SK-N-SH (cell line): ENCODE measurements at places on chromosomes 2 and 18. TPM values are rescaled to one million over a fixed set of nuclear protein-coding genes. Genes with fewer than 3 reads are reported as not detected.

ZSCAN30 gene
- polyA plus RNA-seq: 5.9 and 7.0 TPM in 2 replicates

GPR39 gene
- polyA plus RNA-seq: 2.1 and 2.3 TPM in 2 replicates

CREG2 gene
- polyA plus RNA-seq: 1.1 and 1.4 TPM in 2 replicates

SCYGR4 gene
- polyA plus RNA-seq: not detected in 2 replicates

CCDC178 gene
- not detected in 2 replicates for polyA plus RNA-seq

KCNE4 gene
- polyA plus RNA-seq: 0.19 and 0.20 TPM in 2 replicates

HOXD1 gene
- polyA plus RNA-seq: not detected in 2 replicates

DNA sequence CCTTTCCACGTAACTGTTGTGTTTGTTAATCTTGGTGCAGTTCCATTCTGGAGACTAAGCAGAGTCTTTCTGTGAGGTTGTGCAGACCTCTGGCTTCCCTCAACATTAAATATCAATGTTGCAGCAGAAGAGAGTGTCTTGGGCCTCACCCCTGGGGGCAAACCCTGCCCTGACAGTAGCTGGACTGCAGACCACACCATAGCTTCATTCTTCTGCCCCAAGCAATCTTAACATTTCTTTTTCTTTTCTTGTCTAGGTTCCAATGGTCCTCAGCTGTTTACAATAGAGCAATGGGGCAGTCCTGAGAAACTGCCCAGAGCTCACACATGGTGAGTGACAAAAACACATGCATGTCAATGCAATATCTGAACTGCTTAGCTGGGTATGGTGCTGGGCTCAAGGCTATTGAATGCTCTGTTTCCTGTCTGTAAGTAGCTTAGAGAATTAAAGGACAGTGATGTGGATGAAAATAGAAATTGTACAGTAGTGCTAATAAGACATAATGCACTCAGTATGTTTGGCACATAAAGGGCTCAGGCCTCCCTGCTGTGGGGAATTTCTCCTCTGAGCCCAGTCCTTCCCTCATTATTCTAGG lies 237.6 kb downstream of the ALPK2 start:
- no peak overlapping the region for H3K27ac ChIP-seq
- H3K4me3 ChIP-seq: no peak overlapping the region
- peaks cover 2% of the 10 kb centered on the region; the same call in 1 of the 2 replicates for H3K36me3 ChIP-seq
- peak; percentile 34 for DNase-seq
- no peaks in the 10 kb centered on the region for H3K4me1 ChIP-seq

- H3K36me3 ChIP-seq: no peaks in the 10 kb centered on the region
- no peak for DNase-seq
These were observed 144.3 kb upstream of the SERTAD2 start for GRCh38 chr2:64797881-64798575.

GRCh38 chr2:104888489-104889258 lies 34.8 kb downstream of the POU3F3 start:
- DNase-seq: no peak
- no peak overlapping the region for H3K27ac ChIP-seq
- H3K36me3 ChIP-seq: no peaks in the 10 kb centered on the region
- no peak overlapping the region for H3K4me3 ChIP-seq
- H3K4me1 ChIP-seq: no peaks in the 10 kb centered on the region

DNA sequence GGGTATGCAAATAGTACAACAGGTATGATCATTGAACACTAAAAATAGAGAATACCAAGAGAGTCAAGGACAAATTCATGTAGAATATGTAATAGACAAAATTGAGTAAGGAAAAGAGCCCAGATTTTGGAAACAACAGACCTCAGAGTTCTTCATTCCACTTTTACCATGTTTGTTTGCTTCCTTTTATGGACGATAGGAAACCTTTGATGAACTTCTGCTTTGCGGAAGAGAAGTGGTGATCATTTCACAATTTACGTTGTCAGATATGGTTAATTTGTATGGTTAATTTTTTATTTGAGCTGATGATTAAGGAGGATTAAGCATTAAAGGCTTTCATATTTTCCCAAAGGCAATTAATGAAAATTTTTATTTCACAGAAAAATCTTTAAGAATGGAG lies 16.3 kb downstream of the MARCHF7 start:
- no peak overlapping the region for H3K27ac ChIP-seq
- H3K36me3 ChIP-seq: peaks cover 88% of the 10 kb centered on the region

DNA sequence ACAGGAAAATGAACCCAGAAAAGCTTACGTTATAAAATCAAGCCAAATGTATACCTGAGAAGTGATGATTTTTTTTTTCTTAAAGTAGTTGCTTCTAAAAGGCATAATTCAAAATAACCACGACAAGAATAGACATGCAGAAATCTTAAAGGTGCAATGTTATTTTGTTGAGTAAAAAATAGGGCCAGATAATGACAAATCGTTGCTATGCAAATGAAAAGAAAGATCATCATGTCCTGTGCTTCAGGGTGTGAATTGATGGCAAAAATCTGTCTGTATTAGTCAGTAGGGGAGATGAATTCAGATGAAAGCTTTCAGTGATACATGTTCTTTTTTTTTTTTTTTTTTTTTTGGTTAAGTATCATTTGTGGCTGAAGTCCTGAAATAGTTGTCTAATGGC lies 24.0 kb downstream of the LYPD6B start:
- H3K4me3 ChIP-seq: no peak overlapping the region
- H3K36me3 ChIP-seq: no peaks in the 10 kb centered on the region
- no peaks in the 10 kb centered on the region for H3K27me3 ChIP-seq
- H3K4me1 ChIP-seq: peaks cover 9% of the 10 kb centered on the region
- no peak for DNase-seq

DNA sequence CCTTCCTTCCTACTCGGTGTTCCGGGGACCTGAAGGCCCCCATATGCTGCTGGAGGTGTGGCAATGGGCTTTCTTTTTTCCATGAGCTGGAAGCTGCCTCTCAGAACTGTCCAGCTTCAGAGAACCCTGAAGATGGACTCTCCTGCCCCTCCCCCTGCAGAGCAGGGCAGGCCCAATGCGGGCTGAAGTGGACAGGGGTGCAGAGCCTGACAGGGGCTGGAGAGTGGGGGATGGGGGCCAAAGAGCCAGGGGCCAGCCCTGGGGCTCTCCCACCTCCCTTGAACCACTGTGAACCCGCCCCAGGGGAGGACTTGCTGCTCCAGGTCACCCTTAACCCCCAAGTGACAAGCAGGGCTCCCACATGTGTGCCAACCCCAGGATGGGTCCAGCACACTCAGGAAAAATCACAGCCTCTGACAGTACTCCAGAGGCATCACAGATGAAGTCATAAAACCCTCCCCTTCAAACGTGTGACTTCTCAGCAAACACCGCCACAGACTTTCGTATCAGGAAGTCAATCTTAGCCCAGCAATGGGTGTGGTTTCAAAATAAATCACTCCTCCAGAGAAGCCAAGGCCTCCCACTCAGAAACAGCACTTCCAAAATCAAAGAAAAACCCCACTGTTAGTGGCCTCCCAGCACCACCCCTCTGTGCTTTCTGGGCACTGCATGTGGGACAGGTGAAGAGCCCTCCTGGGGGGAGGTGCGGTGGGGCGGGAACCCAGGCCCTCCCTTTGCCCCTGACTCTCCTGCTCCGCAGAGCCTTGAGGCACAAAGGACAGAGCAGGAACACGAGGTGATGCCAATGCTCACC lies 135.8 kb downstream of the HDAC4 start:
- peaks cover 83% of the 10 kb centered on the region; the same call in 1 of the 2 replicates for H3K4me1 ChIP-seq
- no peaks in the 10 kb centered on the region for H3K36me3 ChIP-seq
- no peak overlapping the region for H3K27ac ChIP-seq
- DNase-seq: no peak
- no peaks in the 10 kb centered on the region for H3K27me3 ChIP-seq

- no peak for DNase-seq
- H3K4me3 ChIP-seq: no peak overlapping the region
- H3K27ac ChIP-seq: no peak overlapping the region
- H3K27me3 ChIP-seq: no peaks in the 10 kb centered on the region
- no peaks in the 10 kb centered on the region for H3K4me1 ChIP-seq
These were observed 135.5 kb downstream of the EIPR1 start for GRCh38 chr2:3241971-3242746.

DNA sequence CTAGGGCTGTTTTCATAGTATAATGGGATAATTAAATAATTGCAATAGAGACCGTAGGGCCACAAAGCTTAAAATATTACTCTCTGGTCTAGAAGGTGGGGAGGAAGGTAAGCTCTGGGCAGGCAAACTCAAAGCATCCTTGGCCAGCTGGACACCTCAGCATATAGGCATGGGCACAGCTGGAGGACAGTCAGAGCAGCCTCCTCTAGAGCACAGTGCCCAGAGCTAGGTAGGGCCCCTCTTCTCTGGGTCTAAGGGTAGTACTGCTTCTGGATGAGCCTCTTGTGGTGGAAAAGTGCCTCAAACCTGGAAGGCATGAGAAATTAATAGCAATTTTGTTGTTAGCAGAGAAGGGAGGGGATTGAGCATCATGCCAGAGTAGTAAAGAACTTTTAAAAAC lies 291.3 kb upstream of the FBXO11 start:
- H3K27ac ChIP-seq: no peak overlapping the region
- no peaks in the 10 kb centered on the region for H3K4me1 ChIP-seq
- H3K27me3 ChIP-seq: no peaks in the 10 kb centered on the region
- H3K4me3 ChIP-seq: no peak overlapping the region
- no peaks in the 10 kb centered on the region for H3K36me3 ChIP-seq

DNA sequence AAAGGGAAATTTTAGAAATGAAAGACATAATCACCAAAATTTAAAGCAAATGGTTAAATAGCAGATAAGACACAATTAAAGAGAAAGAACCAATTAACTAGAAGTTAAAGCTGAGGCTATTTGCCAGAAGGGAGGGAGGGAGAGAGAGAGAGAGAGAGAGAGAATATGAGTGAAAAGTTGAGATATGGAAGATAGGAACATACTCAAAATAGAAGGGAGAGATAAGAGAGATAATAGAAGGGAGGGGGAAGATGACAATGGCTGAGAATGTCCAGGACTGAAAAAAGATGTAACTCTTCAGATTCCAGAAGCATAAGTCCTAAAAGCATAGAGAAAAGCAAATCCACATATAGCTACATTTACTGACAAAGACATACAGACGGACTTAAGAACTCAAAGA lies 17.1 kb upstream of the AAK1 start:
- no peaks in the 10 kb centered on the region; the same call in none of the 2 replicates for H3K4me1 ChIP-seq
- no peaks in the 10 kb centered on the region for H3K27me3 ChIP-seq
- no peaks in the 10 kb centered on the region for H3K36me3 ChIP-seq
- DNase-seq: peak; percentile 10
- no peak overlapping the region for H3K4me3 ChIP-seq

DNA sequence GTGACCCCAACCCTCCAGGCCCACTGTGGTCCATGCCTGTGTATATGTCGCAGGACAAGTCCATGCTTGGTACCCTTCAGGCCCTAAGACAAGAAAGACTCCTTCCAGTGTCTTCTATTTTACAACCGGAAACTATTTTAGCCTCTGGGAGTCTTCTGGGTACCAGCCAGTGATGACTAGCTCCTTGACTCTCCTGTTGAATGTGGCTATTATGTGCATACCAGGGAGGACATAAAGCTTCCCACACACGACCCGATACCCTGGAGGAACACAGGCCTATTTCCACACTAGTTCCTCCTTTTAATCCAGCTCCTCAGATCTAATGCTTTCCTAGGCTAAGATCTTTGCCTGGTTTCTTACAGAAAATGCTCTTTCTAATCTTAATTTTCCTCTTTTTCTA lies 178.1 kb downstream of the NCKAP5 start:
- no peak overlapping the region for H3K4me3 ChIP-seq
- H3K27me3 ChIP-seq: no peaks in the 10 kb centered on the region
- no peak for DNase-seq
- no peaks in the 10 kb centered on the region for H3K4me1 ChIP-seq
- no peaks in the 10 kb centered on the region for H3K36me3 ChIP-seq
- H3K27ac ChIP-seq: no peak overlapping the region

- H3K27me3 ChIP-seq: no peaks in the 10 kb centered on the region
- no peak overlapping the region for H3K27ac ChIP-seq
- no peak overlapping the region for H3K4me3 ChIP-seq
These were observed 48.1 kb downstream of the PKDCC start for GRCh38 chr2:42095923-42096408.

DNA sequence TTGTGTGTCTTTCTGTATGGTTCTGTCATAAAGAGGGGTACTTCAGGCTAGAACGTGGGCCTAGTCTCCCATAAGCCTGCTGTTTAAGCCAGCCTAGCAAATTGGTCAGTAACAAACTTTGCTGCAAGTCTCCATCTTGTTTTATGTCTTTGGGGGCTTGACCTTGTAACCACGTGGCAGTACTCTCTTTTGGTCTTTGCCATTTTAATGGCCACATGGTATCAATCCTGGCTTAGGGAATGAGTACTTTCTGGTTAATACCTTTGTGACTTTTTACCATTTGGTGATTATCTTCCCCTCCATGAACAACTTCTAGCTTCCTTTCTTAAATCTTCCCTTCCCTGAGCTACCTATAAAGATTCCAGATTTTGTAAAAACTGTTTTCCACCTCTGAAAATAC lies 148.3 kb downstream of the GCA start:
- H3K4me1 ChIP-seq: no peaks in the 10 kb centered on the region
- DNase-seq: no peak
- H3K4me3 ChIP-seq: no peak overlapping the region
- no peaks in the 10 kb centered on the region for H3K36me3 ChIP-seq
- no peaks in the 10 kb centered on the region for H3K27me3 ChIP-seq

- DNase-seq: no peak
- H3K27ac ChIP-seq: peak overlapping the region; percentile 60
- peaks cover 24% of the 10 kb centered on the region for H3K36me3 ChIP-seq
- H3K27me3 ChIP-seq: no peaks in the 10 kb centered on the region
These were observed 39.0 kb downstream of the RALB start for GRCh38 chr2:120291401-120292311.

- no peaks in the 10 kb centered on the region for H3K36me3 ChIP-seq
- no peak overlapping the region for H3K4me3 ChIP-seq
- H3K27ac ChIP-seq: no peak overlapping the region
- peaks cover 14% of the 10 kb centered on the region; the same call in 1 of the 2 replicates for H3K4me1 ChIP-seq
- no peaks in the 10 kb centered on the region for H3K27me3 ChIP-seq
- no peak for DNase-seq
These were observed 4.0 kb downstream of the RALB start for GRCh38 chr2:120256651-120257000.

GRCh38 chr2:42450136-42450535 lies 43.6 kb downstream of the KCNG3 start:
- no peaks in the 10 kb centered on the region for H3K4me1 ChIP-seq
- H3K27ac ChIP-seq: no peak overlapping the region
- no peaks in the 10 kb centered on the region for H3K27me3 ChIP-seq
- no peak for DNase-seq

GRCh38 chr2:120174963-120175581 lies 48.1 kb downstream of the TMEM185B start:
- peaks cover 20% of the 10 kb centered on the region for H3K36me3 ChIP-seq
- no peak overlapping the region for H3K4me3 ChIP-seq
- no peaks in the 10 kb centered on the region for H3K27me3 ChIP-seq
- DNase-seq: peak; percentile 74
- H3K4me1 ChIP-seq: no peaks in the 10 kb centered on the region

GRCh38 chr2:43255296-43255910 lies 29.0 kb upstream of the ZFP36L2 start:
- no peak for DNase-seq
- H3K4me1 ChIP-seq: 0 out of 2 replicates have a peak, but pooled peaks cover 9% of the 10 kb centered on the region
- H3K36me3 ChIP-seq: peaks cover 3% of the 10 kb centered on the region; the same call in 1 of the 2 replicates
- H3K4me3 ChIP-seq: no peak overlapping the region
- peak overlapping the region; percentile 58 for H3K27ac ChIP-seq

DNA sequence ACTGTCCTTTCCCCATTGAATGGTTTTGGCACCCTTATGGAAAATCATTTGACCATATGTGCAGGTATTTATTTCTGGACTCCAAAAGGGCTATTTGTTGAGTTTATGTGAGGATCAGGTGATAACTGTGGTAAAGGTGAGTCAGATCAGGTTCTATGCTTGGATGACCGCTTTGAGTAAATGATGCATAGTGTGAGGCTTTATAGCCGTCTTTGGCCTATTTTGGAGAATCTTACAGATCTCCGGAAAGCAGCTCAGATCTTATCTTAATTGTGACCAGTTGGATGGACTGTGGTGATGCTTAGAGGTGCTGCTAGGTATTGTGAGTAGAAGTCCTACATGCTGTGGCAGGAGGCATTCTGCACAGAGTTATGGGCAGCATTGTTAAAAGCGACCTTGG lies 126.2 kb downstream of the METTL8 start:
- H3K27ac ChIP-seq: no peak overlapping the region
- no peak for DNase-seq
- H3K36me3 ChIP-seq: no peaks in the 10 kb centered on the region
- H3K4me1 ChIP-seq: no peaks in the 10 kb centered on the region
